ENCODE measurements at places on chromosomes 7 and 10.

GRCh38 chr7:5638994-5639393 is 142.5 kb downstream of the RNF216 start:
- DNase-seq, result no peak

- no peak for DNase-seq
These were observed 42.5 kb upstream of the LCOR start for GRCh38 chr10:96789571-96790108.

GRCh38 chr7:22996470-22996869 is 17.5 kb downstream of the HYCC1 start:
- DNase-seq, result no peak

DNA sequence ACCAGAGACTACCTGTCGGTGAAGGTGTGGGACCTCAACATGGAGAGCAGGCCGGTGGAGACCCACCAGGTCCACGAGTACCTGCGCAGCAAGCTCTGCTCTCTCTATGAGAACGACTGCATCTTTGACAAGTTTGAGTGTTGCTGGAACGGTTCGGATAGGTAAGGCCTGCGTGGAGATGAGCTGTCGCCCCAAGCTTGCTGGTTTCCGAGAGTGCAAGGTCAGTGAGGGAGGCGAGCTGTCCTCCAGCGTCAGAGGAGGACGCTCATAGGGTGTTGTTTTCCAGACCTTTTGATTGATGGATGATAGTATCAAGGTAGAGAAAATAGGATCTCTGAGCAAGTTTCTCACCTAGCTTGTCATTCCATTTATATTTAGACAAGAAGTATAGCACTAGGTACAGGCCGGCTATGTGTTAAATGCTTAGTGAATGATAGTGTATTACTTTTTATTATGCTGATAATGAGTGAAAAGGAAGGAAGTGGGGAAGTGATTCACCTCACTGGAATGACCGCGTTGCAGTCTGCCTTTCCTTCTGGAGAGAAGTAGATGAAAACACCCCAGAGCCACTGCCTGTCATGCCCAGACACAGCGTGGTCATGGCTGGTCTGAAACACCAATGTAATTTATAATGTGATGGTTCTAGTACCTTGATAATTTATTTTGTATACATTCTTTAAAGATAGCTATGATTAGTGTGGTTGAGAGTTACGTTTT is 33.9 kb downstream of the BNIP3 start:
- DNase-seq, result no peak

- no peak for DNase-seq
These were observed 515 bp downstream of the GSDME start for GRCh38 chr7:24756545-24757352.

DNA sequence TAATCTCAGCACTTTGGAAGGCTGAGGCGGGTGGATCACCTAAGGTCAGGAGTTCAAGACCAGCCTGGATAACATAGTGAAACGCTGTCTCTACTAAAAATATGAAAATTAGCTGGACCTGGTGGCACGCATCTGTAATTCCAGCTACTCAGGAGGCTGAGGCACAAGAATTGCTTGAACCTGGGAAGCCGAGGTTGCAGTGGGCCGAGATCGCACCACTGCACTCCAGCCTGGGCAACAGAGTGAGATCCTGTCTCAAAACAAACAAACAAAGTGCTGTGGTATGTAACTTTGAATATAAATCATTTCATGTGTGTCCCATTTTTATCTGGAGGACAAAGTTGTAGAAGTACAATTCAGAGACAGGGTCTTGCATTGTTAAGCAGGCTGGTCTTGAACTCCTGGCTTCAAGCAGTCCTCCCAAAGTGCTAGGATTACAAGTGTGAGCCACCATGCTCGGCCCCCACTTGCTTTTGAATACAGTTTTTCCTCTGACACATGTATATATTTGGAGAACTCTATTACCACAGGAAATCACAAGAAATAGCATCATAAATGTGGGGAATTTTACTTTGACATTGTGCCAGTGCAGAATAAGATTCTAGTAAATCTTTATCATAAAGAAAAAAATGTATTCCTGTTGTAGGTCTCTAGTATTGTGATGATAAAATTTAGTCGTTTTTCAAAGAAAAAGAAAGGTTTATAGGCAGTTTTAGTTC is 32.6 kb downstream of the PTPN12 start:
- DNase-seq, result no peak

- no peak for DNase-seq
These were observed 91.0 kb upstream of the LRRTM3 start for GRCh38 chr10:66834802-66835201.

GRCh38 chr7:26485367-26485934 is 193.8 kb downstream of the SNX10 start:
- no peak for DNase-seq

DNA sequence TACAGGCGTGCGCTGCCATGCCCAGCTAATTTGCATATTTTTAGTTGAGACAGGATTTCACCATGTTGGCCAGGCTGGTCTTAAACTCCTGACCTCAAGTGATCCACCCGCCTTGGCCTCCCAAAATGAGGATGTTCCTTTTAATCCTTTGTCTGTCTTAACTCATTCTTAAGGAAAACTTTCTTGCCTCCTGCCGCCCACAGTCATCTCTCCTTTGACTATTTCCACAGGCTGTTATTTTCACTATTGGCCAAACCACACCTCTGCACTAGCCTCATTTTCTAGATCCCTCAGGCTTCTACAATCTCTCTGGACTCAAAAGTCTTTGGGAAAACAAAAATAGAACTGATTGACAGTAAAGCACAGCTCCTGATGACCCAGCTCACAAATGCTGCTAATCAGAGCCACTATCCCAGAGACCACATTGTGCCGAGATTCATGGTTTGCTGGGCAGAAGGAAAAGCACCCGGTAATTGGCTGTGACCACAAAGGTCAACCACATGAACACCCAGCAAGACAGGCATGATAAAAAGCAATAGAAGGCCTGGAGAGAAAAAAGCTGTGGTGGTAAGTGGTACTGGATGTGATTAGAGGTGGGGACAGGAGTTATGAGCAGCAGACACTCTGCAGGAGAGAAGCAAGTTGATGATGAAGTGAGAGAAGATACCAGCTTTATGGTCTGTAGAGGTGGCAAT is 44.1 kb upstream of the ZNRF2 start:
- DNase-seq, result no peak

- DNase-seq, result no peak
These were observed 166.9 kb downstream of the RNF216 start for GRCh38 chr7:5614600-5614999.

GRCh38 chr7:43244232-43244631 is 131.8 kb downstream of the HECW1 start:
- DNase-seq, result no peak

DNA sequence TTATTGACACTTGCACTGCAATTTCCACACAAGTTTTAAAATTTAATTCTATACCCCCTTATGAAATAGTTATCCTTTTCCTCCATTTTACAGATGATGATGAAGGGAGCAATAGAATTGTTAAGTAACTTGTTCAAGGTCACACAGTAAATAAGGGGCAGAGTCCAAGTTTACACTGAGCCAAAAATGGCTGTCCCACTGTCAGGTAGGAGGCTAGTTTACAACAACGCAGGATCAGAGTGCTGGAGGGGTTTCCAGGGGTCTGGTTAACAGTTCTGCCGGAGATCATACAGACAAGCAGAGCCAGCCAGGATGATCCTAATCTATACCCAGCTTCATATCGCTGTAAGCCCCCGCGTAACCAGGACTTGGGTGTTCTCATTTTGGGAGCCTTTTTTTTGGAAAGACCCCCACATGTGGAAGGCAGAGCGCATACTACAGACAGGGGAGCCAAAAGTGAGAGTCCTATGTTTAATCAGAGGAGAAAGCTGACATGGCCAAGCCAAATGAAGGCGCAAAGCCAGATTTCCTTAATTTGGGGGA is 524 bp upstream of the UNC5B start:
- no peak for DNase-seq

DNA sequence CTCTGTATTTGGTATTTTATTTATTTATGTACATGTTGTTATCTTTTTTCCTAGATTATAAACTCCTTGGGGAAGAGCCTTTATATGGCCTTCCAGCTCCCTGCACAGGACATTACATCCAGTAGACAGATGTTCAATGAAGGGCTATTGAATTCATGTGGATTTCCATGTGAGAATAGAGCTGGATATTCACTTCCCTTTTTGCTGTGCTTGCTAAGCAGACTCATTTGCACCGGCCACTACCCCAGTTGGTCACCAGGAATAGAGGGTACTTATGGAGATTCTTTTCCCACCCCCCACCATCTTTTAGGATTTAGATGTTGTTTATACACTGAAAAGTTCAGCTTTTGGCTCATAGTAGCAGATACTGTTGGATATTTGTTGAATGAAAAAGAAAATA is 374.1 kb downstream of the NRG3 start:
- DNase-seq, result no peak

DNA sequence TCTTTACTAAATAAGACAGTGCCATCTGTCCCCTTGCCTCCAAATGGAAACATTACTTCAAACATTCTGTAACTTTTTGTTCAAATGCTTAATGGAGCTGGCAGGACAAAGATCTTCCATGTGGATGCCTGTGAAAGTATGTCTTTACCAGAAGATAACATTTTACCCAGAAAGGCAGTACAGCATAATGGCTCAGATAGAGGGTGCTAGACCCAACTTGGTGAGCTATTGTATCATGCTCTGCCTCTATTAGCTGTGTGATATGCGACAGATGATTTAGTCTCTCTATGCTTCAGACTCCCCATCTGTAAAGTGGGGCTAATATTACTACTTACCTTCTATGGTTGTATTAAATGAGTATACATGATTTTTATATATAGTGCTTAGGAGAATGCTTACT is 8.8 kb upstream of the SMKR1 start:
- DNase-seq, result peak; percentile 29

DNA sequence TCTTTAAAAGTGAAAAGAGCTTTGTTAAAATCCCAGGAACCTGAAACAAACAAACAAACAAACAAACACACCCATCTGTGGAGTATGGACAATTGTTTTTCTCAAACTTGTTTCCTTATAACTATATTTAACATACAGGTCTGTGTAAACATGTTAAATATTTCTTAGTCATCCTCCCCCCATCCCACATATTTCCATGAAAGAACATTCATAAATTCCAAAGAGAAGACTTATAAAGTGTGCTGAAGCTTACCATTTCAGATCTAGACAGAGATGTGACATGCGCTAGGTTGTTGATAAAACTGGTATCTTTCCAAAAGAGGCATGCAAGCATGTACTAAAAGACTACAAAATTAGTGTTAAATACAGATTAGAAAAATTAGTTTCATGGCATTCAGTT is 6.5 kb downstream of the FKBP14 start:
- DNase-seq, result no peak

All from CD4-positive, alpha-beta T cell treated with Interleukin-17A for 1 hour (primary cell).